Activated CD4-positive, alpha-beta T cell treated with anti-CD3 and anti-CD28 coated beads, Interleukin-2, amount 50 U/mL, for 48 hours (primary cell): ENCODE measurements at places on chromosomes 16 and 17.

DNA sequence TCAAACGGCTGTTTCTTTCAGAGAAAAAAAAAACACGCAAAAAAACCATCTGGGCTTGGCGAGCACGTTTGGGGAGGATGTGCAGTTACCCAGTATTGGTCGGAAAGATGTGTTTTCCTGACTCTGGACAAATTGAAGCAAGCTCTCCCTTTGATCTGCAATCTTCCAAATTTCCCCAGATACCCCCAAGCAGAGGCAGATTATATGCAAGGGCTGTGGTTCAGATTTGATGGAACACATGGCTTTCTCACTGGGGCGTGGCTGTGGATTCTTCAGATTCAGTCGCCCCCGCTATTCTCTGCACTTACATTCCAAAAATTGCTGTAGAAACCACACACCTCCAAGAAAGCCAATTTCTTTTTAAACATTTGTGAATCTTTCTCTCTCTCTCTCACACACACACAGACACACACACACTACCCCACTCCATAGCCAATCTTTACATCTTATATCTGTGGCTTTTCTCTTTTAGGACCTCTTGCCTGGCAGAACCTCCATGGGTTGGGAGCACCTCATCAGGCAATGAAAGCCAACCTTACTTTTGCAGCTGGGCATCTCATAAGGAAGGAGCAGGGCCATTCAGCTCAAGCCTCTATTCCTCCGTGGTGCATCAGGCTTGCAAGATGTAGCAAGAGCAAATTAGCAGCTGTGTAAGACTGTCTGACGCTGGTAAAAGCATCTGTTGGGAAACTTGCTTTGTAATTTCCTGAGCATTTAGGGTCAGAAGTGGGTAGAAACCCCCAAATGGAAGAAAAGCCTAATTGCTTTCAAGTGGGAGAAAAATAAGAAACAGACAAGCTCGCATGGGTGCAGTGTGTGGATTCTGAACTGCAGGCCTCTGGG lies 103.9 kb upstream of the FAM20A start:
- no peak for DNase-seq

DNA sequence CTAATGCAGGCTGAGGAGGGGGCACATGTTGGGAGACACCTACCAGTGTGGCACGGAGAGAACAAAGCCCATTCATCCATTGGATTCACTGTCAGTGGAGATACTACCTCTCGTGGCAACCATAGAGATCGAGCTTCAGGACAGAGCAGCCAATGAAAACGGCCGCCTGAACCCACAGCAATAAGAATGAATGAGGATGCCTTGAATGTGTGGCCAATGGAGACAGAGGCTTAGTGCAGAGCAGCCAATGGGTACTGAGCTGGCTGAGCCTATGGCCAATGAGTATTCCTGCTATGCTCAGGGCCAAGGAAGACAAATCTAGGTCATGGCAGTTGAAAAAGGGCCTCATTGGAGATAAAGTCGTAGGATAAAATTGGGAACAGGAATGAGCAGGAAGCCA lies 10.9 kb downstream of the ARHGEF15 start:
- DNase-seq = no peak

DNA sequence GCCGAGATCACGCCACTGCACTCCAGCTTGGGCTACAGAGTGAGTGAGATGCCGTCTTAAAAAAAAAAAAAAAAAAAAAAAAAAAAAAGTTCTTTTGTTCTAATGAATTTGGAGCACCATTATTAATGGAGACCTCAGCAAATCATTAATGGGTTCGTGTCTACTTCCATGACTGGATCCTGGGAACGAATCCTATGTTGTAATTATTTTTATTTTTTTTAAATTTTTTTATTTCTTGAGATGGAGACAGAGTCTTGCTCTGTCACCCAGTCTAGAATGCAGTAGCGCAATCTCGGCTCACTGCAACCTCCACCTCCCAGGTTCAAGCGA lies 30.7 kb downstream of the SPOP start:
- no peak for DNase-seq

- no peak for DNase-seq
Observed at GRCh38 chr16:30482366-30482765, 9.8 kb downstream of the ITGAL start.

GRCh38 chr16:66365651-66366050 lies 840 bp upstream of the CDH5 start:
- DNase-seq = no peak

- no peak for DNase-seq
Observed at GRCh38 chr17:40124279-40125141, 2.7 kb downstream of the MSL1 start.

- DNase-seq = no peak
Observed at GRCh38 chr17:38710985-38711384, 5.9 kb downstream of the MLLT6 start.

GRCh38 chr17:12673788-12674187 lies 8.1 kb downstream of the MYOCD start:
- DNase-seq = no peak

DNA sequence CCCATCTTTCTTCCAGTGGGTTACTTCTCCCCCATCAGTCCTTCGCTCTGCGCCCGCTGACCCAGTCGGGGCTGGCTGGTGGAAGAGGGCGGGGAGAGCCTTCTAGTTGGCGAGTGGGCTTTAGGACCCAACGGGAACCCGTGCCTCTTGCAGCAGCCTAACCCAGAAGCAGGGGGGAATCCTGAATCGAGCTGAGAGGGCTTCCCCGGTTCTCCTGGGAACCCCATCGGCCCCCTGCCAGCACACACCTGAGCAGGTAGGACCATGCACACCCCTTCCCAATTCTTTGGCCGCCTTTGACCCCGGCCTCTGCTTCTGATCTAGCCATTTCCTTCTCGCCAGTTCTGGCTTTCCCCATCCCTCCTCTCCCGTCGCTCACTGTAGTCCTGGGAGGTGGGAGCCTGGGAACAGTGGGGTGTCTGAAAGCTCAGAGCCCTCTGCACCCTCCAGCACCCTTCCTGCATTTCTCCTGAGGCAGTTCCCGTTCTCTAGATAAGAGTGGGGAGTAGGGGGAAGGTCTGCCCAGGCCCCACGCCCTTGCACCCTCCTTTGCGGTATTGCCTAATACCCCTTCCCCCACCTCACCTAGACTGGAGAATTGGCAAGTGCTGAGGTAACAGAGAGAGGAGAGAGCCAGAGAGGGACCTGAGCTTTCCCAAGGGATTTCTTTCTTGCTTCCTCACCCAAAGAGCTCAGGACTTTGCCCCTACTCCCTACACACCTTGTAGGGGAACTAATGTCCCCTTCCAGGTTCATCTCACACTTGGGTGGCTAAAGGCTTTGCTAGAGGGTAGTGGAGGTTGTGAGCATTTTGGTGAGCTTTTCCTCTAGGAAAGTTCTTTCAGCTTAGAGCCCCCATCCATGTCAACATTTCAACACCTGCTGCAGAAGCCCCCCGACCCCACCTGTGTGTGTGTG lies at the start of gene RARA:
Gene RARA (plus strand): TSS at position 150 of the 918 bp plus-strand sequence. CDS start 22,039 bp downstream, outside the sequence.
- DNase-seq = no peak

- no peak for DNase-seq
Observed at GRCh38 chr17:15913826-15914225, 31.1 kb upstream of the ADORA2B start.

GRCh38 chr17:39965017-39965699 lies 2.4 kb downstream of the GSDMA start:
- DNase-seq = no peak

DNA sequence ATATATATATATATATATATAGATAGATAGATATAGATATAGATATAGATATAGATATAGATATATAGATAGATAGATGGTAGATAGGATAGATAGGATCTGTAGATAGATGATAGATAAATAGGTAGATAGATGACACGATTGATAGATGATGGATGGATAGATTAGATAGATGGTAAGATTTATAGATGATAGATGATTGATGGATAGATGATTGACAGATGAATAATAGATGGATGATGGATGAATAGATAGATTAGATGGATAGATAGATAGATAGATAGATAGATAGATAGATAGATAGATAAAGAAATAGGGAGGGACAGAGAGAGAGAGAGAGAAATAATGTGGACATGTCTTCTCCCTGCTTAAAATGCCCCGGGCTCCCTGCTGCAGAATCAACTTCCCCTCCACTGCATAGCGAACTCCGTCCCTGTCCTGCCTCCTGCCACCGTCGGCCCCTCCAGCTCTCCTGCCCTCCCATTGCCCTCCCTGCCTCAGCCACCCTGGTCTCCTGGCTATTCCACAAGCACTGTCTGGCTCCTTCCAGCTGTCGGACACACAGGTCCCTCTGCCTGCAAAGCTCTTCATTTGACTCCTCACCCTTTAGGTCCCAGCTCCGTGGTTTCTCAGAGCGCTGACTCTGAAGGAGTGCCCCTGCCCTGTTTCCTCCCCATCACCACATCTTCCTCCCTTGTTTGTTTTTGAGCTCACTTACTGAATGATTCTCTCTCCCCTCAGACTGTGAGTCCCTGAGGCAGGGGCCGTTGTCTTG lies 254.0 kb downstream of the KATNIP start:
- no peak for DNase-seq

DNA sequence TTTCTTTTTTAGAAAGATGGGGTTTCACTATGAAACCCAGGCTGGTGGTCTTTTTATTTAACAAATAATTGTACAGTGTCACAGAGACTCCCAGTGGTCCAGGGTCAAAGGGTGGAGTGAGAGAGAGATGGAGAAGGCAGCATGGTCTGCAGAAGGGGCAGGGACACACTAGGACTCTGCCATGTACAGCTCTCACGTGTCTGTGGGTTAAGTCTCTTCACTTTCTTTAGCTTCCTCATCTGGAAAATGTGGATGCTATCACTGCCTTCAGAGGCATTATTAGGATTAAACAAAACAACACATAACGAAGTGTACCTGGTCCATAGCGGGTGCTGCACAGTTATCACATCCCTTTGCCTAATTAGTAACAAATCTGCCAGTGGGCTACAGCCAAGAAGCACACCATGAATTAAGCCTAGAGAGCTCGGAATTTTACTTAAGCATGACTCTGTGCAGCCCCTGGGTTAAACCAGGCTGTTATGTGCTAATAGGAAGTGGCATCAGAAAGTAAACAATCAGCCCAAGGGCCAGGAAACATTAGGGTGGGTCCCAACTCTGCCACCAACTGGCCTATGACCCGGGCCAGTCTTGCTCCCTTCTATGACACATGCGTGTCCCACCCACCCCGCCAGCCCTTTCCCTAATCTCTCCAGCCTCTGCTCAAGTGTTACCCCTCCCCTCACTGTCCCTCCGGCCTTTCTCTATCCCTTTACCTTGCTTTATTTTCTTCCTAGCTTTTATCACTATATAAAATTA lies 13.9 kb downstream of the TOP3A start:
- no peak for DNase-seq

GRCh38 chr17:37604556-37604955 lies 4.7 kb downstream of the SYNRG start:
- DNase-seq = no peak

GRCh38 chr17:82930924-82931698 lies 91.3 kb upstream of the ZNF750 start:
- no peak for DNase-seq

DNA sequence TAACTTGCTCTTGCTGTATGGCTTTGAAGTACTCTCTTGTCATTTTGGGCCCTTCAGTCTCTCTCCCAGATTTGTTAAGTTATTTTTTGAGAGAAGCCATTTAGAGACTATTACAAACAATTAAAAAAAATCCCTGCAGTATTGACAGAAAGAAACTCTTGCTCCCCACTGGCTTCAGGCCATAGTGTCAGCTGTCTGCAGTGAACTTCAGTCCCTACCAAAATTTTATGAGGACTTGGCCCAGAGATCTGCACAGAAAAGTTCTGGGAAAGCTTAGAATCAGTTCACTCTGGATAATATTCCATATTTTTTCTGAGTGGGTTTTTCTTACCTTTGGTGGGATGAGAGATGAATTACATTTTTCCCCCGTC lies 30.9 kb upstream of the SUPT4H1 start:
- DNase-seq = no peak

- DNase-seq = no peak
Observed at GRCh38 chr16:65274566-65274965, 152.7 kb upstream of the CDH11 start.

- no peak for DNase-seq
Observed at GRCh38 chr16:20874088-20874581, 26.0 kb downstream of the DCUN1D3 start.

DNA sequence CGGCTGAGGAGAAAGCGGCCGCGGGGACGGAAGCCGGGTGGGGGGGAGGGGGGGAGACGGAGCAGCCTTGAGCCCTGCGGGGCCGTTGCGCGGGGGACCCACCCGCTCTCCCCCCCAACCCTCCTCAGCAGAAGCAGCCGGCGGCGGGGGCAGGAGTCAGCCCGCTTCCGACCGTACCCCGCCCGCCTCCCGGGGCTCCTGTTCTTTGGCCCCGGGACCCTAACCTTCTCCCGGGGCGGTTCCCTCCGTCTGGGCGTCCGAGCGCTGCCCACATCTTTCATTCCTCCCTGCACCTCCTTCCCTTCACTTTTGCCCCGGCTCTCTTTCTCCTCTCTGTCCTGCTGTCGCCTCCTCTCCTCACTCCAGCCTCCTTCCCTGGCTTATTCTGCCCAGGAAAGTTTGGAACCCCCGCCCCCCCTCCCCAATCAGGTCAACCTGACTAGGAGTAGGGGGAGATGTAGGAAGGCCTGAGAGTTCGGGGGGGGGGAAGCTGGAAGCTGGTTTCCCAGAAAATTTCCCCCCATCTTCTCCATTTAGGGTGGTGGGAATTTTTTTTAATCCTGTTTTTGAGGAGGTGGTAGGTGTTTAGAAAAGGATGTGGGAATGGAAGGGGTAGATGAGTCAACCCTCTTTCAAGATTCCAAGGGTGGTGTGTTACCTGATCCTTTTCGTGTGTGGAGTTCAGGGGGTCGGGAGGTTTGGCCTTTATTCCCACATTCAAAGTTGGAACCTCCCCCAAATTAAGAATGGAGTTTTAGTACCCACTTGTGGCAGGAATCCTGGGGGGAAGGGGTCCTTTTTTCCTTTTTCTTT lies 427 bp upstream of the NLK start:
- no peak for DNase-seq

GRCh38 chr17:72125226-72125651 lies 4.4 kb downstream of the SOX9 start:
- no peak for DNase-seq

GRCh38 chr16:79463841-79464240 lies 136.7 kb downstream of the MAF start:
- no peak for DNase-seq

GRCh38 chr17:50317121-50317520 lies 28.8 kb upstream of the XYLT2 start:
- DNase-seq = no peak

- no peak for DNase-seq
Observed at GRCh38 chr16:17776888-17777287, 306.1 kb upstream of the XYLT1 start.

DNA sequence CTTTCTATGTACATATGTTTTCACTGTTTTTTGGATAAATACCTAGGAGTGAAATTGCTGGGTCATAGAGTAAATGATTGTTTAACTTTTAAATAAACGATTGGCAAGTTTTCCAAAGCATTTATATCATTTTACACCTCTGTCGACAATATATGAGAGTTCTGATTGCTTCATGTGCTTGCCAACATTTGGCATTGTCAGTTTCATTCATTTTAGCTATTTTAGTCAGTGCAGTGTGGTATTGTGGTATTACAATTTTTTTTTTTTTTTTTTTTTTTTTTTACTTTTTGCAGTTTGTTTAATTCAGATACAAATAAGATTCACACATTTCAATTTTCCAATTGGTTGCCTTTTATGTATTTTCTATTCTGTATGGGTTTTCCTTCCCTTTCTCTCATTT lies 26.0 kb downstream of the TADA2A start:
- no peak for DNase-seq
